OCI-M1 (cell line): ENCODE measurements at places on chromosomes 4 and X.

GRCh38 chr4:39029752-39030694, 2.2 kb downstream of the TMEM156 start:
- peak; percentile 75 for DNase-seq

GRCh38 chr4:84022564-84022963, 476.5 kb downstream of the NKX6-1 start:
- DNase-seq, result no peak

GRCh38 chr4:152045807-152046571, 285.2 kb upstream of the GATB start:
- no peak for DNase-seq

DNA sequence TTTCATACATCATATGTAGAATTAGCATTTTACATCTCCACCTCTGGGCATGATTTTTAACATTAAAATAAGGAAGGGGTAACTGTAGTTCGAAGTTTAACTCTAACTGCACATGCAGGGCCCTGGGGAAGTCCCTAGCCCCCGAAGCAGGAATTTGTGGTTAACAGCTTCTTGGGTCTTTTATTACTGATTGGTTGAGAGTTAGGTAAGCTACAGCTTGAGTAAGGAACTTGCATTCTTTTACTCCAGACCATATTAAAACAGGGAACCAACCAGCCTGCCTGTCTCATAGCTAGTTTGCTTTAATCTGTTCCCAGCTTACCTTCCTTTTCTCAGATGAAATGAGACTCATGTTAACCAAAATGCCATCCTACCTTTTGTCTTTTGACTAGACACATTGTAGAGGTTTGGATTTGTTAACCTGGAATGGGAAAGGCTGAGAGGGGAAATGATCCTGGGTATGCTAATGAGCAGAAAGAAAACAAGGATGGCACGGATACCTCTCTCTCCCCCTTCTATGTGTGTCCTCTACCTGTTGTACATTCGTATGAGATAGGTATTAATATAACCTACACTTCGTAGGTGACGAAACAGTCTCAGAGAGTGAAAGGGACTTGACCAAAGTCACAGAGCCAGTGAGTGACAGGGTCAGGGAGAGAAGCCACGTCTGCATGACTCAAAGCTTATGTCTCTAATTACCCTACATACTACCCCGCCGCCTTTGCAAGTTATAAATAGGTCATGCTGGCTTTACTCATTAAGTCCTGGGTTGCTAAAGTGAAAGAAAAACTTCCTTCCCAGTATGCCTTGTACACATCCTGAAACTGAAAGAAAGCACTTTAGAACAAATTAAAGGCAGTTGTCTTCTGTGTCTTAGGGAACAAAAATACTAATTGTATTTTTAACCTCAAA, 119.5 kb upstream of the AFF2 start:
- DNase-seq, result peak; percentile 69
